Effector memory CD8-positive, alpha-beta T cell (primary cell): ENCODE measurements at places on chromosomes 1 and 21.
A peak's percentile ranks its signal among the peaks of the same experiment; 100 is the strongest.

- no peak for DNase-seq
Measured at GRCh38 chr1:107183011-107183410, 42.2 kb downstream of the NTNG1 start.

DNA sequence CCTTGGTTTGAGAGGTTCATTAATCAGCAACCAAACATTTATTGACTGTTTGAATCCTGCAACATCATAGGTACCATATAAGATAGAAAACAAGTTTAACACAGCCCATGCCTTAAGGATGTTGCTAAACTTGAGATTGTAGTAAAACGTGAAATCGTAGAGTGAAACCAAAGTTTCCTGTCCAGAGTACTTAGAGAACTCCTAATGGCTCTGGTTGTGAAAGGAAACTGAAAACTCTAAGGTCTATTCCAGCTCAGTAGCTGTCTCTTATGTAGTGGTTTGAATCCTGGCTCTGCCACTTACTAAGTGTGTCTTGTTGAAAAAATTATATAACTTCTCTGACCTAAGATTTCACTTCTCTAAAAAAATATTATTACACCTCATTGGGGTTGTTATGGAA is 310.9 kb downstream of the NTNG1 start:
- no peak for DNase-seq

- DNase-seq = no peak
Measured at GRCh38 chr1:110511436-110511835, 7.5 kb downstream of the KCNA10 start.

GRCh38 chr1:160308451-160309184 is 23.7 kb upstream of the PEX19 start:
- DNase-seq = no peak

GRCh38 chr1:229905031-229905545 is 161.9 kb upstream of the GALNT2 start:
- DNase-seq = no peak

- DNase-seq = no peak
Measured at GRCh38 chr1:231557898-231558707, 29.6 kb downstream of the TSNAX start.

GRCh38 chr1:248821101-248821500 is 4.6 kb downstream of the SH3BP5L start:
- DNase-seq = no peak

DNA sequence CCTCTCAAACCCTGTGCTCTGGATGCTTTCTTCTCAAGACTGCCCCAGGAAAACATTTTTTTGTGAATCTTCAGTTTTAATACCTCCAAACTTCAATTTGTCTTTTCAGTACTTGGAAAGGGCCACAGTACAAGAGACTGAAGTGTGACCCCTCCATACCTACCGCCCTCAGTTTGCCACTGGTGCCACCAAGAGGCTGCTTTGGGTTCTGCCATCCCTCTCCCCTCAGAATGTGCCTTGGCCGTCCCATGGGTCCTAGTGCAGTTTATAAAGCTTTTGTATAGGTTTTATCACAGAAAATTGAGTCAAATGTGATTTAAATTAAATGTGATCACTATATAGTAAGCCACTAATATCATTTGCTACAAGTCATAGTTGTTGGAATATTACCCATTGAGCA is 60.8 kb upstream of the PGD start:
- peak; percentile 23 for DNase-seq
